Activated T-helper 17 cell treated with anti-CD3 and anti-CD28 coated beads, Interleukin-2, amount 50 U/mL, for 72 hours (primary cell): ENCODE measurements at places on chromosomes 13 and 19.

DNA sequence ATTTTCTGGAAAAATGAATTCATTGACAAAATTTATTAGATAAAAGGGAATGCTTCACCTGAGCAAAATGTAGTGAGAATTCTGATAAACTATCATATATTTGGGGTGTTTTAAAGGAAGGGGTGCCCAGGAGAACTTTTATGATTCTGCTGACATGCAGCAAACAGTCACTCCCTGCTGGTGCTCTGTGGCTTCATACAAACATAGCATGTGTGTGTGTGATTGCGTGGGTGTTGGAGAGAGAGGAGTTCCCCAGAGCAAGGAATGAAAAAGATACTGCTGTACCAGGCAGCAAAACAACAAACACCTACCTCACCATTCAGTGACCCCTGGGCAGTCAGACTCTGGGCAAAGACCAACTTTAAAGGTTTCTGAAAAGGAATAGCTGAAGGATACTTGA lies 546.7 kb downstream of the RFC3 start:
- no peak for ATAC-seq
- H3K4me1 ChIP-seq = no peaks in the 10 kb centered on the region

- ATAC-seq = no peak
- peaks cover 13% of the 10 kb centered on the region for H3K4me1 ChIP-seq
- H3K36me3 ChIP-seq = peaks cover 21% of the 10 kb centered on the region
- H3K27ac ChIP-seq = no peak overlapping the region
Observed at GRCh38 chr13:46655377-46656180, 102.6 kb downstream of the LRCH1 start.

DNA sequence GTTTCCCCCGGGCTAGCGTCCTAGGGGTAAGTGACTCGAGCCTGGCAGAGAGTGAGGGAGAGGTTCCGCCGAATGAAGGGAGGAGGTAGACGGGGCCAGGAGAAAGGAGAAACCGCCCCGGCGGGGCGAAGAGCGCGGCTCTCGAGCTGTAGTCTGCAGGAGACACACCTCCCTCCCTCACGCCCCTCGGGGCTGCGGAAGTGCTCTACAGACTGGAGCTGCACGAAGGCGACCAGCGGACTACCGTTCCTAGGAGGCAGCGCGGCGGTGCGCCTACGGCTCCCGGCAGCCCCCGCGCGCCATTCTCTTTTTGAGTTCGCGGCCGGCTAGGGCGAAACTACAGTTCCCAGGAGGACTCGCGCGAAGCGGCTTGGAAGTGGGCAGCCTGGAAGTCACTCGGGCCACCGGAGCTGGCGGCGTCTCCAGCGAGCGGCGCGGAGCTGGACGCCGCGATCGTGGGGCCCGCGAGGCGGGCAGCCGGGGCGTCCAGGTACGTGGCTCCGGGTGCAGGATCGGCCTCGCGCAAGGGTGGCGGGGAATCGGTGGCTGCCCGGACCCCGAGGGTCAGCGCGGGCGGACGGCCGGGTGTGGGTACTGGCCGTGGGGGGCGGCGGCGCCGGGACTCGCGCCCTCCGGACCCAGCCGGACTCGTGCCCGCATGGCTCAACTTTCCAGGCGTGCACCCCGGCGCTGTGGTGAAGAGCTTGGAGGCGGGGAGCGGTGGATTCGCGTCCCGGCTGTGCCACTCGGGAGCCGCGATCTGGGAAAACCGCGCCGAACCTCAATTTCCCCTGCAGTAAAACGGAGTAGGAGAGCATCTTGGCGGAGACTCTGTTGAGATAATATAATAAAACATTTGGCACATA lies at the start of gene SIPA1L3:
SIPA1L3 (plus strand) TSS at position 340 of the 866 bp plus-strand sequence. CDS start 174,358 bp downstream, outside the sequence.
- no peaks in the 10 kb centered on the region for H3K27me3 ChIP-seq
- peaks cover 15% of the 10 kb centered on the region for H3K4me1 ChIP-seq
- peak within 1 kb of the TSS; percentile 78 for H3K4me3 ChIP-seq
- peak within 1 kb of the TSS; percentile 68 for H3K27ac ChIP-seq

- peak overlapping the region; percentile 94 for H3K27ac ChIP-seq
- no peaks in the 10 kb centered on the region for H3K27me3 ChIP-seq
- peak overlapping the region; percentile 34 for H3K4me3 ChIP-seq
- H3K4me1 ChIP-seq = peaks cover 29% of the 10 kb centered on the region
- ATAC-seq = no peak
- H3K36me3 ChIP-seq = peaks cover 51% of the 10 kb centered on the region
Observed at GRCh38 chr19:4972509-4973230, 3.8 kb downstream of the KDM4B start.

GRCh38 chr19:34666958-34667265 lies 10.0 kb downstream of the SCGB2B2 start:
- H3K36me3 ChIP-seq = no peaks in the 10 kb centered on the region
- peaks cover 15% of the 10 kb centered on the region for H3K4me1 ChIP-seq
- no peaks in the 10 kb centered on the region for H3K27me3 ChIP-seq
- peak overlapping the region; percentile 61 for H3K4me3 ChIP-seq
- no peak for ATAC-seq
